ENCODE measurements at places on chromosomes 3 and 15. TPM values are rescaled to one million over a fixed set of nuclear protein-coding genes. Genes with fewer than 3 reads are reported as not detected.

Gene SPATA12
- not detected for total RNA-seq

Gene ADGRG7
- total RNA-seq, result 2.1 TPM

Gene HIGD2B
- total RNA-seq, result not detected

Gene REC114
- total RNA-seq, result not detected

Gene SYNPR
- total RNA-seq, result not detected

Gene TGFBR2
- 36.4 TPM for total RNA-seq

Gene CTDSPL
- total RNA-seq, result 16.7 TPM

Gene RLBP1
- total RNA-seq, result not detected

Gene GPR149
- not detected for total RNA-seq

Gene EXD1
- not detected for total RNA-seq

Gene ROPN1B
- total RNA-seq, result not detected

Gene CLRN1
- total RNA-seq, result not detected

Gene SAMD7
- total RNA-seq, result not detected

Gene CSPG5
- total RNA-seq, result 0.25 TPM

Gene DPPA2
- total RNA-seq, result not detected

Gene PPARG
- 7.6 TPM for total RNA-seq

Gene PRR20G
- total RNA-seq, result not detected

Gene C3orf20
- total RNA-seq, result 0.05 TPM

Gene SLC38A3
- total RNA-seq, result 98.1 TPM

Gene ILDR1
- 1.7 TPM for total RNA-seq

Gene GPR156
- total RNA-seq, result 0.17 TPM

Gene ROBO2
- 1.9 TPM for total RNA-seq

Gene CKMT1B
- 0.37 TPM for total RNA-seq

Gene METTL6
- total RNA-seq, result 8.7 TPM

Gene CAPN3
- total RNA-seq, result 2.0 TPM

Gene ANKRD63
- total RNA-seq, result not detected

Gene GLCE
- 17.5 TPM for total RNA-seq

Gene GOLGA6L7
- not detected for total RNA-seq

Gene OGG1
- 9.1 TPM for total RNA-seq

Gene HAPLN3
- 0.33 TPM for total RNA-seq

Gene STRA6
- not detected for total RNA-seq

Gene ANKDD1A
- total RNA-seq, result 1.0 TPM

Gene ST8SIA2
- total RNA-seq, result not detected

Gene SLC28A1
- 0.09 TPM for total RNA-seq

Gene POLQ
- 0.17 TPM for total RNA-seq

Gene C3orf85
- total RNA-seq, result not detected

Gene CFAP91
- 1.3 TPM for total RNA-seq

Gene MRPL46
- total RNA-seq, result 16.1 TPM

Gene MUSTN1
- 0.25 TPM for total RNA-seq

Gene LMAN1L
- 0.08 TPM for total RNA-seq

Gene CGNL1
- total RNA-seq, result 31.9 TPM

Gene DUOXA2
- not detected for total RNA-seq

Gene CCR2
- 3.4 TPM for total RNA-seq

Gene CERS3
- not detected for total RNA-seq

Gene XCR1
- total RNA-seq, result under 0.01 TPM

Gene CFAP100
- not detected for total RNA-seq

Gene SLC27A2
- 80.2 TPM for total RNA-seq

Gene B3GALNT1
- total RNA-seq, result 23.7 TPM

Gene CX3CR1
- 0.33 TPM for total RNA-seq

Gene SERPINI2
- not detected for total RNA-seq

Gene IQCB1
- 14.0 TPM for total RNA-seq

Gene SPTBN5
- 1.7 TPM for total RNA-seq

Gene CCDC54
- not detected for total RNA-seq

Gene TRIM59
- total RNA-seq, result 33.3 TPM

Gene CLDN16
- 0.75 TPM for total RNA-seq

Gene PAQR5
- 1.1 TPM for total RNA-seq
